Tibial artery (tissue), 4 donors: ENCODE measurements at places on chromosomes 1 and 21.

- H3K4me3 ChIP-seq, result no peak overlapping the region
- H3K27ac ChIP-seq, result no peak overlapping the region
- no peaks in the 10 kb centered on the region for H3K36me3 ChIP-seq
- H3K4me1 ChIP-seq, result no peaks in the 10 kb centered on the region
- no peaks in the 10 kb centered on the region for H3K27me3 ChIP-seq
- DNase-seq, result no peak
These were observed 28.7 kb upstream of the FASLG start for GRCh38 chr1:172630056-172630818.

DNA sequence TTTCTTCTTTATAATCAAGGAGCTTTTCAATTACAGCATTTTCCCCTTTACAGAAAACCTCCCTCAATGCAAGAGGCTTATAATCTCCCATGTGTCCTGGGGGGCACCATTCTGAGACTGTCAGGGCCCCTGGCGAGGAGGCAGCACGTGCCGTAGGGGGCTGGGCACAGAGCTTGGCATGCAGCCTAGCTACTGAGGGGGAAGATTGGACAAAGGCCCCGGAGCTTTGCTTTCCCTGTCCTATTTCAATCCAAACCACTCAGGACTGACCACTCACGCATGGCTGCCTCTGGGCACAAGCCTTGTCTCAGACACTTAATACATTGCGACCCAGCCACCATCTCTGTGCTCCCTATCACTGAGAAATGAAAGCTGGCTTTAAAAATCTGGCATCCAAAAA, 2.8 kb upstream of the RAP1GAP start:
- H3K27ac ChIP-seq, result no peak overlapping the region
- H3K4me3 ChIP-seq, result no peak overlapping the region
- peak; percentile 44 for DNase-seq
- peaks cover 5% of the 10 kb centered on the region for H3K27me3 ChIP-seq
- H3K4me1 ChIP-seq, result peaks cover 11% of the 10 kb centered on the region

DNA sequence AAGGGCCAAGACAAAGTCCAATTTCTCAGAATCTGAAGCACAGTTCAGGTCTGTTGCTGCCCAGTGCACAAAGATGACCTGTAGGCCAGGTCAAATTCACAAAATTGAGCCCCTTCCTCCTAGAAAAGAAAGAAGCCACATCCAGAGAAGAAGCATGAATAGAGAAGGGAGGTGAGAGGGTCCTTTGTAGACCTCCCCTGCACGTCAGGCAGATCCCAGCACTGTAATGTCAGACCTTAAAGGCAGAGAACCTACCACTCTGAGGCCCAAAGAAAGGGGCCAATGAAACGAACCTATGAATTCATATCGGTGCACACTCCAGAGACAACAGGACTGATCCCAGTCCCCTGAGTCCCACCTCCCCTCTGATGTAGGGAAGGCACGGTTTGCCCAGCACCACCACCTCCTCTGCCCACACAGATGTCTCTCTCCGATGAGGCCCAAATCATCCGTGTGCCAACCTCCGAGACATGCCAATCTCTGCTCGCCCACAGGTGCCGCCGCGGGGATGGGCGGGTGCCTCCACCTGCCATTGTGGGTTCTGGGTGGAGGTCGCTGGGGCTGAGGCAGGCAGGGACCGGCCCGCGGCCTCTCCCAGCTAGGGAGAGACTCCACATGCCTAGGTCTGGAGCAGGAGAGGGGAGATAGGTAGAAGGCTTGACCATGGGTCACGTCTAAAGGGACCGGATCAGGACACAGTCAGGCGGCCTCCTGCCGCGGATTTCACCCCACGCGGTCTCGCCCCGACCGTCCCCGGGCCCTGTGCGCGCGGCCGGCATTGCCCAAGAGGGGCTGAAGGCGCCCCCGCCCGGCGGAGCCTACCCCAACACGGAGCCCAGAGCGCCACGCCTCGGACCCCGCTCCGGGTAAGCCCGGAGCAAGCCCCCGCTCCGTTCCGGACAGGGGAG, 42.1 kb downstream of the RRAGC start:
- peak overlapping the region; percentile 11 for H3K4me3 ChIP-seq
- no peak for DNase-seq
- peaks cover 72% of the 10 kb centered on the region for H3K27me3 ChIP-seq
- H3K36me3 ChIP-seq, result no peaks in the 10 kb centered on the region

- H3K4me1 ChIP-seq, result no peaks in the 10 kb centered on the region
- no peak overlapping the region for H3K4me3 ChIP-seq
- no peaks in the 10 kb centered on the region for H3K27me3 ChIP-seq
- no peaks in the 10 kb centered on the region for H3K36me3 ChIP-seq
- DNase-seq, result no peak
These were observed 26.8 kb upstream of the TNFRSF1B start for GRCh38 chr1:12140016-12140415.

DNA sequence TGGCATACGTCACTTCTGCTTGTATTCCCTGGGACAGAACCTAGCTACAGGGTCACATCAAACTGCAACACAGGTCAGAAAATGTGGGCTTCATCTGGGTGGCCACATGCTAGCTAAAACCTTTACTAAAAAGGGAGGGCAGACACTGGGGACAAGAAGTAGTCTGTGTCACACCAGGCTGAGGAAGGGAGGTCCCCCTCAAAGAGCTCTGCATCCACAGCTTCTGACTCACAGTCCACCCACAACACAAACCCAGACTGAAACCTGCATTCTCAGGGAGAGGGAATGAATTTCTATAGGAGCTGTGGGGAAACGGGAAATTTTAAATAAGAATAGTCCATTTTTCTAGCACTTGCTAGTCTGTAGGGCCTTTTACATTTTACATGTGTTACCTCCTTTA, 16.2 kb downstream of the OLIG2 start:
- DNase-seq, result no peak
- H3K27me3 ChIP-seq, result peaks cover 45% of the 10 kb centered on the region
- no peak overlapping the region for H3K4me3 ChIP-seq
- no peaks in the 10 kb centered on the region for H3K4me1 ChIP-seq

- H3K27ac ChIP-seq, result no peak overlapping the region
- H3K36me3 ChIP-seq, result no peaks in the 10 kb centered on the region
- no peak overlapping the region for H3K4me3 ChIP-seq
- no peaks in the 10 kb centered on the region for H3K27me3 ChIP-seq
- peak; percentile 66 for DNase-seq
These were observed 50.2 kb upstream of the TSHB start for GRCh38 chr1:114979278-114979891.

- H3K27me3 ChIP-seq, result no peaks in the 10 kb centered on the region
- peak overlapping the region; percentile 74 for H3K4me3 ChIP-seq
- peak overlapping the region; percentile 100 for H3K27ac ChIP-seq
- no peak for DNase-seq
These were observed 407 bp upstream of the PIGV start for GRCh38 chr1:26787381-26787705.

- peak overlapping the region; percentile 96 for H3K27ac ChIP-seq
- peaks cover 61% of the 10 kb centered on the region for H3K4me1 ChIP-seq
- H3K36me3 ChIP-seq, result no peaks in the 10 kb centered on the region
- peak; percentile 67 for DNase-seq
These were observed 29.9 kb upstream of the POFUT2 start for GRCh38 chr21:45317398-45318145.

- H3K36me3 ChIP-seq, result no peaks in the 10 kb centered on the region
- no peaks in the 10 kb centered on the region for H3K27me3 ChIP-seq
- DNase-seq, result no peak
- no peak overlapping the region for H3K4me3 ChIP-seq
- no peak overlapping the region for H3K27ac ChIP-seq
- H3K4me1 ChIP-seq, result no peaks in the 10 kb centered on the region
These were observed 393.2 kb downstream of the RPS6KC1 start for GRCh38 chr1:213444224-213444623.

GRCh38 chr1:23748016-23748415, 4.7 kb downstream of the ELOA start:
- no peak overlapping the region for H3K4me3 ChIP-seq
- no peak overlapping the region for H3K27ac ChIP-seq
- peaks cover 30% of the 10 kb centered on the region for H3K36me3 ChIP-seq
- peaks cover 8% of the 10 kb centered on the region for H3K4me1 ChIP-seq

GRCh38 chr1:28313702-28314546, 14.9 kb upstream of the MED18 start:
- H3K27me3 ChIP-seq, result no peaks in the 10 kb centered on the region
- H3K27ac ChIP-seq, result no peak overlapping the region
- no peak for DNase-seq
- H3K4me1 ChIP-seq, result no peaks in the 10 kb centered on the region
- H3K4me3 ChIP-seq, result no peak overlapping the region

DNA sequence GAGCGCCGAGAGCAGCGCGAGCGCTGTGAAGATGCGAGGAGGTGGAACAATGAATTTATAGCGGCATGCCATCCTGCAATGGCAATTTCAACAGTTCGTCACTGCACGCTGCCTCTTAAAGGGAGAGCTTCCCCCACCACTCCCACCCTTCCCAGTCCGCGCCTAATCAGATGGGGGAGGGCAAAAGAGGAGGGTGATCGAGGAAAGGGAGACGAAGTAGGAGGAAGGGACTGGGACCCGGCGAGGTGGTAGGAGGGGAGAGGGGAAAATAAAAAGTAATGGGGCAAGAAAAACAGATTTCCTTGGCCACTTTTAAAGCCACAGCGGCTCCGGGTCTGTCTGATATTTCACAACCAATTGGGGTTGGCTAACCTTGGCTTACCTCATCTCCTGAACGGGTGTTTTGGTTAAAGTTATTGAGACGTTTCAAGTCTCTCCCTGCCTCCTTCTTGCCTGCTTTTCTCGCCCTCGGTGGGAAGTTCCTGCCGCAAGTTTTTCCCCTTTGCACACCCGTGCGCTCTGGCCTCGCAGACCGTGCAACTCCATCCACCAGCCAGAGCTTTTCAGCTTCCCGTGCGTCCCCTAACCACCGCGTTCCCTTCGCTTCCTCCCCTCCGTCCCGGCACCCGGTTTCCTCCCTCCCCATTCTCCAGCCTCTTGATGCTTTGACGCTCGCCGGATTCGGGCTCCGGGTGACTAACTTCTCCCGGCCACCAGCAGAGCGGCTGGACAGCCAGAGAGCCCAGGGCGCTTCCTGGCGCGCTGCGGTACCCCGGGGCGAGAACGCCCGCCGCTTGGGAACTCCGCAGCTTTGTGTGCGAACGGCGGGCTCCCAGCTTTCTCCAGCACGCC, at the start of gene ADAMTS5:
TSS of gene ADAMTS5 (minus strand) at position 27 of the 852 bp plus-strand sequence. CDS start 697 bp downstream, outside the sequence.
- no peaks in the 10 kb centered on the region for H3K27me3 ChIP-seq
- DNase-seq, result peak; percentile 74
- peaks cover 40% of the 10 kb centered on the region for H3K4me1 ChIP-seq

DNA sequence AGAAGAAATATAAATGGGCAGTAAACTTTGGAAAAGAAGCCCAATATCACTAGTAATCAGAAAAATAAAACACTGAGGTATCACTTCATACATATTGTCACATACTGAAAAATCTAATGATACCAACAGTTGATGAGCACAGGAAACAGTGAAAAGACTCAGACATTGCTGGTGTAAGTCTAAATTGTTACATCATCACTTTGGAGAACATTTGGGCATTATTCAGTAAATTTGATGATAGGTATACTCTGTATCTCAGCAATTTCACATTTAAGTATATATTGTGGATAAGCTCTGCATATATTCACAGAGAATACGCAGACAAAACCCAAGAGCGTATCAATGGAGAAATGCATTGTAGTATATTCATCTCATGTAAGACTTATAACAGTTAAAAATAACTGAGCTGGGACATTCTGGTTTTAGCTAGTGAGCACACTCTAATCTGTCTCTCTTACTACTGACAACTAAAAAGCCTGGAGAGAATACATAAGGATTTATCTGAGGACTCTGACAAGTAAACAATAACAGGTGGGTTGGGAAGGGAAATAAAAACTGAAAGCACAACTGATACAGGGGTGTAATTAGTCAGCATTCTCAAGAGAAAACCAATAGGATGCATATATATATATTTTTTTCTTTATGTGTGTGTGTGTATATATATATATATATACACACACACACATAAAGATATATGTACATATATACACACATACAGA, 212.7 kb upstream of the JUN start:
- no peaks in the 10 kb centered on the region for H3K4me1 ChIP-seq
- DNase-seq, result no peak
- H3K36me3 ChIP-seq, result no peaks in the 10 kb centered on the region
- H3K27me3 ChIP-seq, result no peaks in the 10 kb centered on the region
- no peak overlapping the region for H3K27ac ChIP-seq
